ENCODE measurements at places on chromosomes 16 and 17. TPM values are rescaled to one million over a fixed set of nuclear protein-coding genes. Genes with fewer than 3 reads are reported as not detected.

- DNase-seq, result no peak
- H3K27me3 ChIP-seq, result no peaks in the 10 kb centered on the region
- H3K4me1 ChIP-seq, result peaks cover 28% of the 10 kb centered on the region
- no peak overlapping the region for H3K27ac ChIP-seq
Measured at GRCh38 chr16:81515281-81515680, 70.7 kb downstream of the CMIP start.

- H3K4me3 ChIP-seq, result no peak overlapping the region
- H3K27me3 ChIP-seq, result peaks cover 20% of the 10 kb centered on the region
- H3K36me3 ChIP-seq, result no peaks in the 10 kb centered on the region
- H3K4me1 ChIP-seq, result no peaks in the 10 kb centered on the region
Measured at GRCh38 chr16:54944002-54944401, 13.3 kb downstream of the IRX5 start.

DNA sequence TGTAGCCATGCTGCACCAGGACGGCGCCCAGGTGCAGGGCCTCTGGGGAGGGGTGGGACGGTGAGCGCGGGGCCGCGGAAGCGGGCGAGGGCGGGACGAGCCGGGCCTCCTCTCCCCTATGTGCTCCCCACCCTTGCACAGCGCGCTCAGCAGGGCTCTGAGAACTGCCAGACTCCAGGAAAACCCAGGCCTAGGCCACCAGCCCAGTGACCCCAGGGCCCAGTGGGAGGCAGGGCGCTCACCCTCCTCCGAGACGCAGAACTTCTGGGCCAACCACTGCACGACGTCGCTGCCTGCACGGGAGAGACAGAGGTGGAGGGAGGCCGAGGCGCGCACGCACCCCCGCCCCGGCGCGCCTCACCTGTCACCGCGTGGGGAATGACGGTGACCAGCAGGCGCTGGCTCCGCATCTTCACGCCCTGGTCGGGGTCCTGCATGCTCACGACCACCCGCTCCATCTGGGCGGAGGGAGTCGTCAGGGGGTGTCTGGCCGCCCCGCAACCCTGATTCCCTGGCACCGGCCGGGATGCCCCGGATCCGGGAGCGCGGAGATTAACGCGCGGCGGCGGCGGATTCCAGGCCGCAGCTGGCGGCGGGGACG lies 603 bp downstream of the RGS11 start:
- no peak overlapping the region for H3K4me3 ChIP-seq
- no peaks in the 10 kb centered on the region for H3K4me1 ChIP-seq
- peak; percentile 65 for DNase-seq
- no peaks in the 10 kb centered on the region for H3K36me3 ChIP-seq

GRCh38 chr16:47979164-47979520 lies 176.7 kb downstream of the ABCC12 start:
- no peak overlapping the region for H3K4me3 ChIP-seq
- no peaks in the 10 kb centered on the region for H3K36me3 ChIP-seq
- no peak overlapping the region for H3K27ac ChIP-seq
- no peak for DNase-seq
- H3K4me1 ChIP-seq, result no peaks in the 10 kb centered on the region

DNA sequence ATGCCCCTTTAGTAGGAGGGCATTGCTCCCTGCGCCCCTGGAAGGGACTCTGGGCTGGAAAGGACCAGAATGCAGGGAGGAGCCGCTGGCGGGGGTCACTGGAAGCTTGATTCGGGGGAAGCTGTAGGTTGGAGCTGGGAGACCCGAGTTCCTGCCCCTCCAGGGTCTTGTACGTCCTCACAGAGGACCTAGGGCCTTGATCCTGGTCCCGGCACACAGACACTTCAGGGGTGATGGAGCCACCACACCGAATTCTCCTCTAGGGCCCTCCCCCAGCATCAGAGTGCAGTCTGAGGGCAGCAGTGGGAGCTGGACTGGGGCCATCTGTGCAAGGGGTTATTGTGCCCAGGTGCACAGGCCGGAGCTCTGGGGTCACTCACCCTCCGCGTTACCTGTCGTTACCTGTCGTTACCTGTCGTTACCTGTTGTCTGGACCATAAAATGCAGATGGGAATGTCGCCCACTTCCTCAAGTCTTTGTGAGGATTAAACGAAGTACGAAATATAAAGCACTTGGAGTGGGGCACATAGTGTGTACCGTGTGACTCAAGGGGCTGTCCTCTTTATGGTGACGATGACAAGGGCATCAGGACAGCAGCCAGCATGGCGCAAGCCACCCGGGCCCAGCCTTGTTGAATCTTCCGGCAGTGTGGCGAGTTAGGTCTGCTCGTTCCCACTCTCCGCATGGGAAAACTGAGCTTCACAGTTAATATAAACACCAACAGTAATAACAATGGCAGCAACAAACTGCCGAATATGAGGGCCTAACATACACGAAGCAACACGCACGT lies 48.6 kb downstream of the CMIP start:
- no peak for DNase-seq
- H3K4me1 ChIP-seq, result peaks cover 78% of the 10 kb centered on the region
- H3K27me3 ChIP-seq, result no peaks in the 10 kb centered on the region
- H3K27ac ChIP-seq, result peak overlapping the region; percentile 95

DNA sequence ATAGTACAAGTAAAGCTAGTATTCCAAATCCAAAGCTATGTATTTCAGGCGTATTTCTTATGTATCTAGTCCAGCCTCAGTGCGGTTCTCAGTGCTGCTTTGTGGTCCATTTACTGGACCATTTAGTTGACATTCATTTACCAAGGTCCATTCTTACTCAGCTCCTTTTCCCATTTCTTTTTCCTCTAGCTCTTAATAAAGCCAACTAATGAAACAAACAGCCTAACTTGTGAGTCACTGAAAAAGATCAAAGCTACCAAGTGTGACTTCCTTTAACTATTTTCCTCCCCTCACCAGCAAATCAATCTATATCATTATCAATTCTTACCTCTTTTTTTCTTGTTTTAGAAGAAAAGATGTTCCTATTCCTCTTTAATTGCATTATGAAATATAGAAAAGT lies 64.0 kb downstream of the CYB561 start:
- H3K36me3 ChIP-seq, result no peaks in the 10 kb centered on the region
- H3K4me3 ChIP-seq, result no peak overlapping the region
- no peaks in the 10 kb centered on the region for H3K4me1 ChIP-seq
- no peak for DNase-seq

GRCh38 chr17:68592682-68593641 lies 8.2 kb downstream of the FAM20A start:
- no peak overlapping the region for H3K27ac ChIP-seq
- no peaks in the 10 kb centered on the region for H3K36me3 ChIP-seq

GRCh38 chr17:41503202-41503601 lies 2.2 kb downstream of the KRT13 start:
- H3K4me1 ChIP-seq, result no peaks in the 10 kb centered on the region
- H3K27ac ChIP-seq, result no peak overlapping the region
- no peaks in the 10 kb centered on the region for H3K36me3 ChIP-seq
- H3K27me3 ChIP-seq, result no peaks in the 10 kb centered on the region
- no peak overlapping the region for H3K4me3 ChIP-seq

DNA sequence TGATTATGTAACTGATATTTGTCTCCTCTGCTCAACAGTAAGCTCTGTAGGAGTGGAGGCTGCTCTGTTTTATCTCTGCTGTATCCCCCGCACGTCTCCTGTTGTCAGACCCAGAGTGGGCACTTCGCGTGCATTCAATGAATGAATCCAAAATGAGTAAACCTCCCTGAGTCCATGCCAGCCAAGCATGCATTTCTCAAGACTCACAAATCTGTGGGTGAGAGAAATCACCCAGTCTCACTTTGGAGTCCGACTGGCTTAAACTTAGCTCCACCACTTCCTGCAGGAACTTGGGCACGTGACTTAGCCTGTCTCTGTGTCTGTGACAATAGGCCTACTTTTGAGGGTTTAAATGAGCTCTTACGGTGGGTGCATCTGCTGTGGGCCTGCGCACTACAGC lies 3.7 kb downstream of the PNPO start:
- H3K4me1 ChIP-seq, result peaks cover 32% of the 10 kb centered on the region
- H3K27me3 ChIP-seq, result no peaks in the 10 kb centered on the region
- no peak overlapping the region for H3K4me3 ChIP-seq
- no peak overlapping the region for H3K27ac ChIP-seq
- H3K36me3 ChIP-seq, result peaks cover 6% of the 10 kb centered on the region
- no peak for DNase-seq

GRCh38 chr17:5181509-5182305 lies 10.0 kb downstream of the ZNF594 start:
- H3K27me3 ChIP-seq, result no peaks in the 10 kb centered on the region
- DNase-seq, result no peak
- no peak overlapping the region for H3K4me3 ChIP-seq

- no peaks in the 10 kb centered on the region for H3K36me3 ChIP-seq
- H3K4me3 ChIP-seq, result no peak overlapping the region
- no peak overlapping the region for H3K27ac ChIP-seq
- H3K27me3 ChIP-seq, result no peaks in the 10 kb centered on the region
- H3K4me1 ChIP-seq, result peaks cover 8% of the 10 kb centered on the region
Measured at GRCh38 chr17:17757391-17757791, 76.1 kb downstream of the RAI1 start.

DNA sequence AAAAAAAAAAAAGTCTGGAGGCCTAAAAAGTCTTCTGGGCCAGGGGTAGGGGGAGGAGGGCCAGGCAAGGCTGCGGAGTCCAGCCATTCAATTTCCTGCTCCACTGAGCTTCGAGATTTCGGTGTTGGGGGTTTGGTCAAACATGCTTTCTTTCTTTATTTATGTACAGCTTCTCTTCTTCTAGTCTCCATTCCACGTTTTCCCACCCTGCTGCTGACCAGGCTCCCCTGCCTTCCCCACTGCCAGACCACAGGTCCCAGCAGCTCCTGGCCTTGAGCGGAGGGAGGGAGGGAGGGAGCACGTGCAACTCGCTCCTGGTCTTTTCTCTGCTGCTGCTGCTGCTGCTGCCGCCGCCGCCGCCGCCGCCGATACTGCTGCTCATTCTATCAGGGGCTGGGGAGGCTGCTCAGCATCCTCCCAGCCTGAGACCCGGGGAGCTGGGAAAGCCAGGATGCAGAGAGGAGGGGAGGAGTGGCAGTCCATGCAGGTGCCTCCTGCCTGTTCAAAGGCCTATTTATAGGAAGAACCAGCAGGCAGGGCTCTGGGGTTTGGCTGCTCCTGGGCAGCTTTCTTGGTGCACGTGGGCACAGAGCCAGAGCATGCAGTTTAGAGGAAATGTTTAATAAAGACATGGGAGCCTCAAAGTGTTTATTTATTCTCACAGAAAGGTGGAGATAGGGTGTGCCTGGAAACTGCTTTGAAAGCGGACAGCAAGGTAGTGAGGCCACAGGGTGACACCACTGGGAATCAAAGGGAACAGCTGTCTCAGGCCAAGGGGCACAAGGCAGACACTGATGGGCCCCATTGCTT lies 23.4 kb upstream of the ZFHX3 start:
- H3K36me3 ChIP-seq, result no peaks in the 10 kb centered on the region
- peak; percentile 84 for DNase-seq
- peak overlapping the region; percentile 19 for H3K27ac ChIP-seq
- no peaks in the 10 kb centered on the region for H3K4me1 ChIP-seq
- H3K4me3 ChIP-seq, result peak overlapping the region; percentile 28
- H3K27me3 ChIP-seq, result peaks cover 3% of the 10 kb centered on the region

- peaks cover 35% of the 10 kb centered on the region for H3K27me3 ChIP-seq
- DNase-seq, result peak; percentile 70
- no peaks in the 10 kb centered on the region for H3K4me1 ChIP-seq
- H3K4me3 ChIP-seq, result no peak overlapping the region
Measured at GRCh38 chr16:67154578-67155294, 3.9 kb upstream of the B3GNT9 start.

GRCh38 chr16:57325458-57325857 lies 33.1 kb upstream of the CCL22 start:
- no peak for DNase-seq
- H3K27ac ChIP-seq, result no peak overlapping the region
- H3K36me3 ChIP-seq, result no peaks in the 10 kb centered on the region
- H3K4me1 ChIP-seq, result no peaks in the 10 kb centered on the region
- no peaks in the 10 kb centered on the region for H3K27me3 ChIP-seq
- no peak overlapping the region for H3K4me3 ChIP-seq

DNA sequence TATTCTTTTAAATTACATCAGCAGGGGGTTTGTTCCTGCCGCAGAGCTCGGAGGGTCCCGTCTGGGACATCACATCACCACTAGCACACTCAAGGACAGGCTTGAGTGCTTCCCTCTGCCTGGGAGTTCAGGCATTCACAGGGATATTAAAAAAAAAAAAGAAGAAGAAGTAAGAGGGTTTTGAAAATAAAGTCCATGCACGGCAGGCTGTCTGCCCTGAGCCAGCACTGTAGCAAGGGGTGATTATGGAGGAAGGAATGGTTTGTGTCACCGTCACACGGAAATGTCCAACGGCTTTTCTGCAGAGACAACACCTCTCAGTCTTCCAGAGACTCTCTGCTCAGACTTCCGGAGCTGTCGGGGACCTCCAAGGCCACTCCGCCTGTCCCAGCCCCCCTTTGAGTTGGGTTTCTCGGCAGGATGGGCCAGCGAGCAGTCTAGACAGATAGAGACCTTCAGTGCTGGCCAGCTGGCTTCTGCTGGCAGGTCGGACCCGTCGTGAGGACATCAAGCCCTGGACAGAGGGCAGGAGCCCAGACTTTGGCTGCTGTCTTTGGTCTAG lies 33.6 kb downstream of the MEOX1 start:
- no peaks in the 10 kb centered on the region for H3K36me3 ChIP-seq
- no peak overlapping the region for H3K4me3 ChIP-seq
- H3K4me1 ChIP-seq, result no peaks in the 10 kb centered on the region

GRCh38 chr17:17723354-17724261 lies 42.4 kb downstream of the RAI1 start:
- no peak overlapping the region for H3K27ac ChIP-seq
- H3K36me3 ChIP-seq, result no peaks in the 10 kb centered on the region
- H3K4me3 ChIP-seq, result no peak overlapping the region
- H3K4me1 ChIP-seq, result no peaks in the 10 kb centered on the region
- no peaks in the 10 kb centered on the region for H3K27me3 ChIP-seq

- DNase-seq, result no peak
- H3K27ac ChIP-seq, result peak overlapping the region; percentile 75
- no peak overlapping the region for H3K4me3 ChIP-seq
- H3K27me3 ChIP-seq, result no peaks in the 10 kb centered on the region
- no peaks in the 10 kb centered on the region for H3K36me3 ChIP-seq
- peaks cover 4% of the 10 kb centered on the region for H3K4me1 ChIP-seq
Measured at GRCh38 chr17:12983991-12984884, 33.6 kb downstream of the ELAC2 start.

GRCh38 chr17:73419881-73420280 lies 108.1 kb upstream of the CDC42EP4 start:
- no peaks in the 10 kb centered on the region for H3K27me3 ChIP-seq
- no peaks in the 10 kb centered on the region for H3K36me3 ChIP-seq
- DNase-seq, result peak; percentile 52
- no peak overlapping the region for H3K27ac ChIP-seq
- H3K4me3 ChIP-seq, result no peak overlapping the region

GRCh38 chr17:69714669-69715068 lies 300.2 kb downstream of the MAP2K6 start:
- no peaks in the 10 kb centered on the region for H3K36me3 ChIP-seq
- no peaks in the 10 kb centered on the region for H3K27me3 ChIP-seq
- no peak for DNase-seq
- no peak overlapping the region for H3K4me3 ChIP-seq
- no peak overlapping the region for H3K27ac ChIP-seq
- peaks cover 4% of the 10 kb centered on the region for H3K4me1 ChIP-seq

FNDC8 gene
- not detected for total RNA-seq

DNAI2 gene
- total RNA-seq, result 0.22 TPM

SULT1A4 gene
- 18.8 TPM for total RNA-seq

SLC52A1 gene
- 0.19 TPM for total RNA-seq

KRTAP4-7 gene
- not detected for total RNA-seq

KCNJ2 gene
- total RNA-seq, result 4.4 TPM

TMEM235 gene
- not detected for total RNA-seq

CNTROB gene
- 27.5 TPM for total RNA-seq

PABPN1L gene
- not detected for total RNA-seq

HOXB9 gene
- total RNA-seq, result 45.8 TPM

OTOP3 gene
- total RNA-seq, result not detected
